T-helper 2 cell (primary cell): ENCODE measurements at places on chromosomes 12 and 14.

GRCh38 chr14:56118611-56119181, 485 bp downstream of the PELI2 start:
- DNase-seq = peak; percentile 9

DNA sequence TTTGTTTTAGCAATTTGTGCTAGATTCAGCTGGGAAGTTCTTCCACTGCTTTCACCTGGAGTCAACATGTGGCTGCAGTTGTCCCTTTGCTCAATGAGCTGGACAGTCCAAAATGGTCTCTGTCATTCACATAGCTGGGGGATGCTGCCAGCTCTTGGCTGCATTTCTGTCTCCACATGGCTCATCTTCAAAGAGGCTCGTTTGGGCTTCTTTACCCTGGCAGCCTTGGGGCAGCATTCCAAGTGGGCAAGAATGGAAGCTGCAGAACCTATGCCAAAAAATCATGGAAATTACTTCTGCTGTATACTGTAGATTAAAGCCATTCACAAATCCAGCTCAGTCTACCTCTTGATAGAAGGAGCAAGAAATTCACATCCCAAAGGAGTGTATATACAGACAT, 199.1 kb downstream of the SLC5A8 start:
- DNase-seq = no peak

GRCh38 chr14:90625445-90625844, 190.8 kb downstream of the TTC7B start:
- DNase-seq = no peak

DNA sequence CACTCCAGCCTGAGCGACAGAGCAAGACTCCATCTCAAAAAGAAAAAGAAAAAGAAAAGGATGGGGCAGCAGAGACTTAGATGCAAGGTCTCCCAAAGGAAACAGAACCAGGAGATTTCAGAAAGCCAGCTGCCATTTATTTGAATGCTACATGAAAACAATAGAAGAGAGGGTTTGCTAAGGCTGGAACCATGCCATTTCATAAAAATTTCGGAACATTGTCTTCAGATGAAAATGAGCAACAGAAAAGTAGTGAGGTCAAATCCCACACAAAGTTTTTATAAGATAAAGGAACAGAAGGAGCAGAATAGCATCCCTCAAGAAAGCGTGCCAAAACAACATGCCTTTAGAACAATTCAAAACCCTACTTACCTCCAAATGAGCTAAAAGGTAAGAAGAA, 175.3 kb downstream of the ETV6 start:
- DNase-seq = no peak

DNA sequence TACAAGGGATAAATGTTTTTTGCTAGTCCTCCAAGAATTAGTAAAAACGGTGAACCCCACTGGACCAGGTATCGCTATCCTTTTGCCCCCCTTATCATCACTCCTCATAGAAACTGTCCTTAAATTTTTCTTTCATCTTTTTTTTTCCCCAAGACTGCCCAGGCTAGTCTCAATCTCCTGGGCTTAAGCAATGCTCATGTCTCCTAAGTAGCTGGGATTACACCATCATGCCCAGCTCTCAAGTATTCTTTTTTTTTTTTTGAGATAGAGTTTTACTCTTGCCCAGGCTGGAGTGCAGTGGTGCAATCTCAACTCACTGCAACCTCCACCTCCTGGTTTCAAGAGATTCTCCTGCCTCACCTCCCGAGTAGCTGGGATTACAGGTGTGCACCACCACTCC, 9.7 kb downstream of the IRF2BPL start:
- no peak for DNase-seq

DNA sequence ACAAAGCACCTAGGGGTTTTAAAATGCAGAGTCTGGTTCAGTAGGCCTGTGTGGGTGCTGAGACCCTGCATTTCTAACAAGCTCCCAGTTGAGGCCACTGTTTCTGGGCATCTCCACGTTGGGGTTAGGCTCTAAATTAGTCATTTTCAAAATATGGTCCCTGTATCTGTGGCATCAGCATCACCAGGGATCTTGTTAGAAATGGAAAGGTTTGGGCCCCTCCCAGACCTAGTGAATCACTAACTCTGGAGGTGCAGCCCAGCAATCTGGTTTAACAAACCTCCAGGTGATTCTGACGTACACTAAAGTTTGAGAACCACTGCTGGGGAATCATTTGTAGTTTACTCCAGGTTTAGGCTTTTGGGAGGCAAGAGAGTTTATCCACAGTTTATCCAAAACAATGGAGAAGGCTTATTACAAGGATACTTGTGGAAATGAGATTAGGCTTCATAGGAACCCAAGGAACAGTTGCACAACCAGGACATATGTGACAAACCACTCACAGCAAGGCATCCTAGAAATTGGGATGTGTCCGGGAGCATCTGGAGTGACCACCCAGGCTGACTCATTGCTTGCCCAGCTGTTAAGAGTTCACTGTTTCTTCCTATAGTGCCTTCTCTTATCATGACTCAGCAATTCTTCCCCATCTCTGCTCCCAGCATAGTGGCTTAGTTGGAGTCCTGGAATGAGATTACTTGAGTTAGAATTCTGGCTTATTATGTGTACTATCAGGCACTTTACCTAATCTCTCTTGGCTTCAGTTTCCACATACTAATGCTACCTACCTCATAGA, 71.6 kb upstream of the STXBP6 start:
- no peak for DNase-seq

DNA sequence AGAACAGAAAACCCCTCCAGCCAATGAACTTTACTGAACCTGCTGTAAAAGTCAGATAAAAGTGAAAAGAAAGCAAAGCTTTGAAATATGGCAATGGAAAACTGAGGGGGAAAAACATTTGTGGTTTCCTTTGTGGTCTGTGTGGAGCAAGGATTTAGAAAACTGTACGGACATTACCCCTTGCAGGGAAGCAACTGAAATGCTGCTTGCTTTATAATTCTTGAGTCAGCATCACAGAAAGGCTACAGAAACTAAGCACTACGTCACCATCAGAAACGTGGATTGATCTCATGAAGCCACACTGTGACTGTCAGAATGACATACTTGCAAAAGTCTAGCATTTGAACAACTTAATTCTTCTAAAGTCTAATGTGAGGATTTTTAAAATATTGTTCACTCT, 2.4 kb upstream of the KCNC2 start:
- DNase-seq = no peak

DNA sequence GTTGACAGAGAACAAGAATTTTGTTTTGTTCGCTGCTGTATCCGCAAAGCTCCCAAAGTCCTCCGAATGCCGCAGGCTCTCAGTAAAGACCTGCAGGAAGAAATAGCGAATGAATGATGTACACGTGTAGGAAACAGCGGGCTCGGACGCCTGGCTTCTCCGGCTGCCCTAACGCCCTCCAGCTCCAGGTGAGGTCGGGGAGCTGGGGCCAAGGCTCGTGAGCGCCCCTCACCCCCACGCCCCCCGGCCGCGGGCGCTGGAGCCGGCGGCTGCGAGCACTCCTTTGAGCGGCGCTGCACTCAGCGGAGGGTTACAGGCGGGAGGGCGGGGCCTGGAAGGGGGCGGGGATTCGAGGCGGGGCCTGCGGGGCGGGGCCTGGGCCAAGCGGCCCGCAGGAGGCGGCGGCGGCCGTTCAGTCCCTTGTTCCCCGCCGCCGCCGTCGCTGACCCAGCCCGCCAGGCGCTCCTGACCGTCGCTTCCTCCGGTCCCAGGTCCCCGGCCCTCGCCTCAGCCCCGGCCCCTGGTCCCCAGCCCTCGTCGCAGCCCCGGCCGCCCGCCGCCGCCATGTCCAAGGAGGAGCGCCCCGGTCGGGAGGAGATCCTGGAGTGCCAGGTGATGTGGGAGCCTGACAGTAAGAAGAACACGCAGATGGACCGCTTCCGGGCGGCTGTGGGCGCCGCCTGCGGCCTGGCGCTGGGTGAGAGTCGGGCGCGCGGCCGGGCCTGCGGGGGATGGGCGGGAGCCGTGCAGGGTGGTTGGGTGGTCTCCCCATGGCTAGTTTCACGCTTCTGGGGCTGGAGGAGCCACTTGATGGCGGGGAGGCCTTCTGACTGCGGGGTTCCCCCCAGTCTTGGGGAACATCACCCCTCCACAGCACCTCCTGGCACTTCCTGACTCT, at the start of gene AACS:
TSS of gene AACS (plus strand) at position 415 of the 898 bp plus-strand sequence. CDS start at position 565, 150 bp downstream.
- peak; percentile 66 for DNase-seq

- DNase-seq = no peak
These were observed 28.1 kb downstream of the CBX5 start for GRCh38 chr12:54251667-54252284.

DNA sequence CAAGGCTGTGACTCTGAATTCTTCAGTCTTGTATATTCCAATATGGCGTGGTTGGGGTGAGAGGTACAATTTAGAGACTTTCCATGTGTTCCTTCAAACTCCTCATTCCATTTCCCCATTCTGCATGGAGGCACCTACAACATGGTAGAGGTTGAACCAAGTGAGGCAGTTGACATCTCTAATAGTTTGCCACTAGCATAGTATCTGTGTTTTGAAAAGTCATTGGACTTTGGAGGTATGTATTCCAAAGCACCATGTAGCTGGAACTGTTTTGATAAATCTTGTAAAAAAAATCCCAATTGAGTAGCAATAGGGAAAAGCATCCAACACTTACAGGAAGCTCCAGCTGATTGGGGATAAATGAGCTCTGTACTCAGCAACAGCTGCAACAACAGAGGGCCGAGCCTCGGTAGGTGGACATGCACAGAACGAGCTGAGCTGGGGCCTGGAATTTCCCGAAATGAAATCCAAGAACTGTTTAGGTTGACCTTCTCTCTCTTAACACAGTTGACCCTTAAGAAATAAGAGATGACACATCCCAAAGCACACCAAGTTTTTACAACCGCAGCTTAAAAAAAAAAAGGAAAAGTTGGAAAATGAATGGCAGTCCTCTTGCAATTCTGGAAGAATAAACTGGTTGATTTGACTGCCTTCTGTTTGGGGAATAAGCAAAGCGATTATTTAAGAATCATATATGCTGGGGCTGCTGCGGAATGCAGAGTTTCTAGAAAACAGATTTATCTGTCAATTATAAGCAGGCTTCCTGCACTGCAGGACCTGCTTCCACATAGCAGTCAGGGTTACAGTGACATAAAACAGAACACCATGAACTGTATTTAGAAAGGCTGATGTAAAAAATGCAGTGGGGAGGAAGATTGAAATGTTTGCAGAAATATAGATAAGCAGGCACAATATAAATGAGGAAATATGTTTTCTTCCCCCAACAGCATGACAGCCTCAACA, 194.6 kb upstream of the KRR1 start:
- no peak for DNase-seq
